NB4 (cell line): ENCODE measurements at places on chromosomes 3 and 15.

DNA sequence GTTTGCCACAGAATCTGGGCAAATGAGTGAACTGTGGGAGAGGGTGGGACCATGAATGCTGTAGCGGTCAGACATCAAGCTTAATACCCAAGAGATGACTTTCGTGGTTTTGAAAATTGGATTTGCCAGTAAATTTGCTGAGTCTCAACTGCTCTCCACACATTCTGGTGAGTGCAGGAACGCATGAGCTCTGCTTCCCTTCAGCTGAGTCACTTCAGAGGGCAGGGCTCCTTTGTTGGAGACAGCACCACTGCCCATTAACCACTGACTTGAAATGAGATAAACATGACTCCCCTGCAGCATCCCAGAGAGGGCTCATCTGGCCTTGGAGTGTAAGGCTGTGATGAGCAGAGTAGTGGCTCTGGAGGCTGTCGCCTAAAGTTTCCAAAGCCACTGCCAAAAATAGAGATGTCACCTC, 22.6 kb downstream of the RARRES1 start:
- peak; percentile 28 for DNase-seq

- no peak for DNase-seq
Observed at GRCh38 chr3:13316603-13317002, 103.5 kb downstream of the NUP210 start.

DNA sequence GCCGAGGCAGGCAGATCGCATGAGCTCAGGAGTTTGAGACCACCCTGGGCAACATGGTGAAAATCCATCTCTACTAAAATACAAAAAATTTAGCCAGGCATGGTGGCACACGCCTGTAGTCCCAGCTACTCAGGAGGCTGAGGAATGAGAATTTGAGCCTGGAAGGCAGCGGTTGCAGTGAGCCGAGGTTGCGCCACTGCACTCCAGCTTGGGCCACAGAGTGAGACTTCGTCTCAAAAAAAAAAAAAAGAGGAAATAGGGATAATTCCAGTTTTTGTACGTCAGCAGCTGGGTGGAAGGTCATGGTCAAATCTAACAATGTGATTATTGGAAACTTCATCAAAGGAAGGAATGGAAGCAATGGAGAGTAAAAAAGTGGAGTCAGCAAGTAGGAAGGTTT, 3.1 kb downstream of the CMC1 start:
- DNase-seq = peak; percentile 16

DNA sequence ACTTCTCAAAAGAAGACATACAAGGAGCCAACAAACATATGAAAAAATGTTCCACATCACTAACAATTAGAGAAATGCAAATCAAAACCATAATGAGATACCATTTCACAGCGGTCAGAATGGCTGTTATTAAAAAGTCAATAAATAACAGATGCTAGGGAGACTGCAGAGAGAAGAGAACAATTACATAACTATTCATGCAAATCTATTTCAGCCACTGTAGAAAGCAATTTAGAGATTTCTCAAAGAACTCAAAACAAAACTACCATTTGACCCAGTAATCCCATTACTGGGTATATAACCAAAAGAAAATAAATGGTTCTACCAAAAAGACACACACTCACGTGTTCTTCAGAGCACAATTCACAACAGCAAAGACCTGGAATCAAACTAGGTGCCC, 116.3 kb downstream of the VPS13C start:
- DNase-seq = no peak

DNA sequence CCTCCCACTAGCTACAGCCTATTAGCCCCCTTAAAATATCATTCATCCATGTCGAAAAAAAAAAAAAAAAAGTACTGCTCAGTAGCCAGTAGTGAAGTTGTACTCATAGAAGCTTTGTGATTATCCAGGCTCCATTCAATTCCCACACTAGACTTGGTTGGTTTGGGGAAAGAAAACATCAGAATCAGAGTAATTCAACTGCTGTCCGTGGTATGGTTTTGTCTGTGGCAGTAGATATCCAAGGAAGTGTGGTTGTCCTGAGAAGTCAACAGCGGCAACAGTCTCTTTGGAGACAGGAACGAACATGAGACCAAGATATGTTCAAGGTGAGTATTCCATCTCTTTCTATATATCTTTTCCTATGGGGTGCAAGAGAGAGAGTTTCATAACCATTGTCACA, 99.2 kb downstream of the GOLIM4 start:
- no peak for DNase-seq

GRCh38 chr15:34132881-34133280, 31.0 kb downstream of the PGBD4 start:
- DNase-seq = no peak

- peak; percentile 66 for DNase-seq
Observed at GRCh38 chr3:171187706-171188290, 161.3 kb upstream of the SLC2A2 start.

DNA sequence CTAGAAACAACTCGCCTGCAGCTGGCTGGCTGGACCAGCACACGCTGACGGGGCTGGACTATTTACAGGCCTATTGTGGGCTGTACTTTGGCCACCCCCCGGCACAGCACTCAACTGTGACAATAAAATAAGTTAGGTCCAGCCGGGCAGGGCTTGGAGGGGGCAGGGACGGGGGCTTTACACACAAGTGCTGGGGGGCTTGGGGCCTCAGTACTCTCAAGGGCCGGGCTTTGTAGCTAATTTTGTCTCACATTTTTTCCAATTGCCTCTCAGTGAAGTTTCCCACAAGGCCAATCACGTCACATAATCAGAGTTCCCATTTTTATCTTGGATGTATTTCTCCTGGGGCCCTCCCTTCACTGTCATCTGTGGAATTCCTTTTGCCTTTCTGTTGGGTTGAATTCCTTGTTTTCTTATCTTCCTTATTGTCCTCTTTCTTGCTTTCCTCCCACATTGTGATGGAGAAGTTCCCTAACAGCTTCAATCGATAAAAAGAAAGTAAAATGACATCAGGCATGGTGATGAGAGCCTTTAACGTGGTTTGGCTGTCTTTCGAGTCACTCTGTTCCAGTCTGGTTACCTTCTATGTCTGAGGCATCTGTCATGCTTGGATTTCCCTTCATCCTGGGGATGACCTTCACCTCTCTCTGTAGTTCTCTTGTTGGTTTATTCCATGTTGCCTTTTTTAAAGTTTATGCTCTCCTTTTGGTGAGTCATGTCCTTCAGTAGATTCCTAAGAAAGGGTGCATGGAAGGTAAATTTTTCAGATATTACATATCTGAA, 44.1 kb upstream of the CMTM7 start:
- DNase-seq = no peak

- DNase-seq = no peak
Observed at GRCh38 chr3:162892921-162893793, 1396.5 kb downstream of the OTOL1 start.

DNA sequence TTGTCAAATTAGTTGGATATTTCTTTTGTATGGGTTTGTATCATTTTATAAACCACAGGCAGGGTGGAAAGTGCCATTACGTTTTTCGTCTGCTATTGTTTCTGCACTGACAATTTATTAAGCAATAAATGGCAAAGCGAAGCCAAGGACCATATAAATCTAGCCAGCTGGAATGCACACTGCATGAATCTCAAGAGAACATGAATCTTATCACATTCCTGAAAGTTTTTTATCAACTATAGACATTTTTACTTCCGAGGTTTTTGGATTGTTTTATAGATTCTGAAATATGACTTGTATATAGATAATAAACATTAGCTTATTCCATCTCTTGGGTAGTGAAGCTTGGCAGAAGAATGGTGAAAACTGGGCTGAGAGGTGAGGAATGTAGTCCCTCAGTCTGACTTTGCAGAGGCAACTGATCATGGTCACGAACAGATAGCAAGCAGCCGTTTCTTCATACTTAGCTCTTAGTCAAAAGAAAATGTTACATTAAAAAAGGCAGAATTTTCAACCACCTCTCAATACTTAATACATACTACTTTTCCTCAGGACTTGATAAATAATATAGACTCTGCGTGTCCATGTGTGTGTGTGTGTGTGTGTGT, 102.7 kb downstream of the OSBPL10 start:
- DNase-seq = no peak

DNA sequence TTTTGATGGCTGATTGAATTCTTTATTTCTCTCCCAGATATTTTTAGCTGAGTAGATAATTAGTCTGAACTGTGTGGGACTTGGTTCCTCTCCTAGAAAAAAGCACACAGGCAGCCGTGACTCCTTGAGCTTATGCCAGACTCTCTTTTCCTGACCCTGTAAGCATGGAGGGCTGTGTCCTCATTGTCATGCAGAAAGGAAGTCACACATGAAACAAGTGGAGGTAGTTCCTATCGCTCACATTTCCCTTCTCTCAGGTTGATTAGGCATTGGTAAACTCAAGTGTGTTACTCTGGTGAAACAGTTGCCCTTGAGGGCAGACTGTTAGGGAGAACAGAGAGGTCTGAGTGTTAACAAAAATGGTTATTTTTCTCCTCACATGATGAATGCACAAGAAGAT, 6.3 kb upstream of the RTP4 start:
- no peak for DNase-seq

DNA sequence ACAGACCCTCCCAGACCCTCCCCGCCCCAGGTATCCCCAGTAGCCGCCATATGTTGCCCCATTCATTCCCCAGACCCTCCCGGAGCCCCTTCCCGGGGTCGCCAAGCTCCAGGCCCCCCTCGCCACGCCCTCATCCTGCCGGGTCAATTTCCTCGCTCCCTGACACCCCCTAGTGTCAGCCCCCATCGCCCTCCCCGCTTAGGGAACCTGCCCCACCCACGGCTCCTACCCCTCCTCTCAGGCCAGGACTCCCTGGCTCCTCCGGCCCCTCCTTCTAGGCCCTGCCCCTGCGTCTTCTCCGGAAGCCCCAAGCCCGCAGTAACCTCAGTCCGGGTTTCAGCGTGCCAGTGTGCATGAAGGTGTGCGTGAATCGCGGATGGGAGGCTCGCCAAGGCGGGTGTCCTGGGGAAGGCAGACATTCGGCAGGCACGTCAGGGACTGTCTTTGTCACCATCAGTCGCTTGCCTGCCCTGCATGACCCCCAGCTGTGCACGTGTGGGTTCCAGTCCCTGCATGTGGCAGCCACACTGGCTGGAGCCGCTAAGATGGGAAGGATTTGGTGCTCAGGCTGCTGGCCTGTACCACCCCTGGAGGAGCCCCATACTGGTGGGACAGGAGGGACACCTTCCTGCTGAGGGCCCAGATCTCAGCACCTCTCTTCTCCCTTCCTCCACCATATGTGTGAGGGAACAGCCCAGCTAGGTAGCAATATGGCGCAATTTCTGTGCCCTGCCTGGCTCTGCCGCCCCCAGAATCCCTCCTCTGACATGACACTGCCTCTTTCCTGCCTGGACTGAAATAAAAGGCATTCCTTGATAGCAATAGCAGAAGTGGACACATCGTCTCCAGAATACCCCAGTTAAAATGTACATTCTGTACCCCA, 693 bp downstream of the DISP2 start:
- peak; percentile 56 for DNase-seq

- DNase-seq = no peak
Observed at GRCh38 chr3:41120460-41120859, 78.8 kb upstream of the CTNNB1 start.
